Stimulated activated CD4-positive, alpha-beta T cell treated with anti-CD3 and anti-CD28 coated beads, Interleukin-15, amount 100 ng/mL, for 24 hours (primary cell): ENCODE measurements at places on chromosomes 5 and 9.
A peak's percentile ranks its signal among the peaks of the same experiment; 100 is the strongest.

DNA sequence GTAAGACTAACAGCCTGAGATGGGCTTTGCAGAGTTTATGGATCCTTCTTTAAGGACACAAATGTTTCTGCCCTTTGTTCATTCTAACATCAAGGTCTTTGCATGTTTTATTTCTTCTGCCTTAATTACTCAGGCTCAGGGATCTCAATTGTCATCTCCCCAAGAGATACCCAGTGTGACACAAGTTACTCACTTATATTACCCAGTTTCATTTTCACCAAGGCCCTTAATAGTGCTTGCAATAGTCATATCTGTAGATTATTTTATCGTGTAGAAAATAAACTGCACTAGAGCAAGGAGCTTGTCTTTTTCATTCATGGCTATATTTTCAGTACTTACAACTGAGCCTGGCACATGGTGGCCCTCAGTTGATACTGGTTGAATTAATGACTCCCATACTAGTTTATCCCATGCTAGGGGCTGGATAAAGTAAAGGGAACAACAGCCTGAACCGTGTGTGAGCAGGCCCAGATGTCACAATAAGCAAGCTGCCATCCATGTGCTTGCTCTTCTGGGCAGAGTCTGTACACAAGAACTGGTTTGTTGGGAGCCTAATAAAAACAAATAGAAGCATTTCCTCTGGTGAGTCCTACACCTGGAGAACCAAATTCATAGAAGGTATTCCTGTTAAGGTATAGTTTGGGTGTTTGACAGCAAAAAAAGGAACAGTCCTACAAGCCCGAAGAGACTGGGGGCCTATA, 112.5 kb upstream of the CD180 start:
- DNase-seq = no peak

- DNase-seq = no peak
Observed at GRCh38 chr5:56703952-56704351, 111.4 kb upstream of the MAP3K1 start.

- no peak for DNase-seq
Observed at GRCh38 chr5:168944004-168944403, 356.9 kb downstream of the SLIT3 start.

DNA sequence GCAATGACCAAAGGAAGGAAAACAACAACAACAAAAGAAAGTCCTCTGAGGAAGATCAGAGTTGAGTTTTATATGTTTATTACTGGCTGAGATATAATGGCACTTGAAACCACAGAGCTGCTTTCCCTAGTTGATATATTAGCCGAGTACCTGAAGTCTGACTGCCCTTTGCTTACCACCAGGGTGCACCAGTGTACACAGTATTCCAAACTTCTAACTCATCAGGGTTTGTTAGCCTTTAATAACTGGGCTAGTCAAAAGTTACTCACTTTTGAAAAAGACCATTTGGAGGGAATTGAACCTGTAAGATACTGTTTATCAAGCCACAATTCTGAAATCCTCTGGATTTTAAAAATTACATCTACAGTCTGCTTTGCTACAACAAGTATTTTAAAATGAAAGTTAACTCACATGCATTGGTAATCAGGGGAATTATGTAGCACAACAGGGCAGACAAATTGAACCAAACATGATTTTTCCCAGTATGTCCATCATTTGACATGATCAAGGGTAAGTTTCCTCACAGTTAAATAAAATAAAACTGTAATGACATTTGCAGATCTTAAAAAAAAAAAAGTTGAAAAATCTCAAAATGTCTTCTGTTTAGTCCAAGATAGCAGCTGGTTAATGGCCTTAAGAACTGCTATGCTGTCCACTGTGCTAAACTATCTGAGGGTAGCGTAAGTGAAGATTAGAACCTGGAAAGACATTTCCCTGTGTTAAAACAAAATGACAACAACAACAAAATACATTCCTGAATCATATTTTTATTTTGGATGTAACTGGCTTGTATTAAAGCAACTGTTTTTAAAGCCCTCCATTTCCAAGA, 57.3 kb upstream of the C6 start:
- peak; percentile 5 for DNase-seq

DNA sequence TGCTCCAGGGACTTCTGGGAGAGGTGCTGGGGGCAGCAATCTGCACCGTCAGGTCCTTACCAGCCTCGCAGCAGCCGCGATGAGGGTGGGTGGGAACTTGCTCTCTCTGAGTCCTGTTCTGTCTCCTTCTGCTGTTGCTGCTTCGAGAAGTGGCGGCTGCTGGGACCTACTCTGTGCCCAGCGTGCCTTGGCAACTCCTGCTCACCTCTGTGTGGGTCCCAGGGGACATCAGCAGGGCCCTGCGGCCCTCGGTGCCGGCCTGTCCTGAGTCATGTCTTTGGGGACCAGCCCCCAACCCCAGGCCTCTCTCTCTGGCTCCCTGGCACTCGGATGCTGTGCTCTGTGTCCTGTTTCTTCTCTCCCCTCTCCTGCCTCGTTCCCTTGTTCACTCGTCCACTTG, 49.5 kb downstream of the KCNT1 start:
- no peak for DNase-seq

GRCh38 chr5:71809446-71809845, 90.4 kb downstream of the CARTPT start:
- DNase-seq = no peak

GRCh38 chr5:172894767-172895388, 60.8 kb downstream of the ERGIC1 start:
- DNase-seq = no peak

- no peak for DNase-seq
Observed at GRCh38 chr5:111748304-111748763, 8.7 kb downstream of the NREP start.

DNA sequence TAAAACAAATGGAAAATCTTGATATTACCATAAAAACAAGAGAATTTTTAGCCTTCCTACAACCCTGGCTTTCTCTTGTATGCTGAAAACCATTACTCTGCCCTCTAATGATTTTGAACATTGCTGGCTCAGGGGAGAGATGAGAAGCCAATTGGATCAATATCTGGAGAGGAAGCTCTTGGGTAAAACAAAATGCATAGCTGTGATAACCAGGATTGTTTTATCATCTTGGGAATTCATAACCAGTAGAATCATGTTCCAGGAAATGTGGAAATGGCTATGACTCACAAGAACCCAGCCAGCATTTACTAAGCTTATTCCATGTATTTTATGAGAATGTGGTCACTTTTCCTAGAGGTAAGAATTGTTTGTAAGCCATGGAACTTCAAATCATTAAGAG, 51.1 kb upstream of the CTNND2 start:
- no peak for DNase-seq

- DNase-seq = no peak
Observed at GRCh38 chr5:104763216-104763615, 1200.6 kb upstream of the NUDT12 start.

DNA sequence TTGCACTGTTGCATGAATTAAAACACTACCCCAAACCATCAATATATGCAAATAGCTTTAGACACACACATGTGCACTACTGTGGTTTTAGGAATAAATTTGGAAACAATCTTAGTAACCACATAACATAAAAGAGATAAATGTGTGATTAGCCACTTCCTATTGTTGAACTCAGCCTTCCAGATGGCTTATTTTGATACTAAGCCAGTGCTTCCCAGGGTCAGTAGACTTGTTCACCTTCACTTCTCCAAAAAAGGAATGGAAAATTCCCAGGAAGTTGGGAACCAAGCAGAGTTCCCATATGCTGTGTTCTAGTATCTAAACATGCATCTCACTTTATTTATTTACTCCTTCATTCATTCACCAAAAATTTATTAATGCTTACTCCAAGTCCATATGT, 47.8 kb downstream of the SVEP1 start:
- DNase-seq = no peak

GRCh38 chr9:37938121-37938891, 34.4 kb upstream of the SLC25A51 start:
- no peak for DNase-seq
